Hypothalamus (tissue), 51 donors: ENCODE measurements at places on chromosomes 4 and X.

DNA sequence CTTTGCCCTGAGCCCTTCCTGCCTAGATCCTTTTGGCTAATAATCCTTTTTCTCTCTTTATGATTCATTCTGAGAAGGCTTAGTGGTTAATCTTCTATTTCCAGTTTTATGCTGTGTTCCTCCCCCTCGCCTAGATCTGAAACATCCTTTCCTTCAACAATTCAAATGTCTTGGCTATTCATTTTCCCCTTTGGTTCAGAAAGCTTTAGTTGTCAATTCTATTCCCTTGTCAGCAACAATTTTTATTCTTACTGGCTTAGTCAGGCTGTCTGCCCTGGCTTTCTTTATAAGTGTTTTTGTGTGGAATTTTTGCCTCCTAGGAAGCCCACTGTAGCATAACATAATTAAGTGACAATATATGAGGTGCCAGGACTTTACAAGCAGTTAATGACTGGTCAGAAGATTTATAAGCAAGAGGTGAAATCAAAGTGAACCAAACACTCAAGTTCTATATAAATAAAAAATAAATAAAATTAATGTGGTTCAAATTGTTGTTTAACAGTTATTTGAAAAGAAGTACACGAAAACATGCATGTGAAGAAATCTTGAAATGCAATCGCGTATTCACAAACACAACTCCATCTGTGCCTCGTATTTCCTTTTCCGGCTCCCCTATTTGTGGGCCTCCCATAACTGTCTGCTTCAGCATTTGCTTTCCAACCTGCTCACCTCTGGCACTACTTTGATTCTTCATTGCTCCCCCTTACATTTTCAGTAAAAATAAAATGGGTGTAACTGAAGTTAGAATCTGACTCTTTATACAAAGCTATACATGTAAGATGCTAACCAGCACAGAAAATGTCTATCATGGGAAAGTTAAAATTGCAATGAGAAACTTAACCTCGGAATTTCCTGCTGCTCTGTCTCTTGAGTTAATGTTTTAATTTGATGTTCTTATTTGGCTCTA lies 235.4 kb downstream of the SPRY1 start:
- no peak for DNase-seq

GRCh38 chrX:50579955-50580354 lies 109.3 kb upstream of the DGKK start:
- DNase-seq: no peak

DNA sequence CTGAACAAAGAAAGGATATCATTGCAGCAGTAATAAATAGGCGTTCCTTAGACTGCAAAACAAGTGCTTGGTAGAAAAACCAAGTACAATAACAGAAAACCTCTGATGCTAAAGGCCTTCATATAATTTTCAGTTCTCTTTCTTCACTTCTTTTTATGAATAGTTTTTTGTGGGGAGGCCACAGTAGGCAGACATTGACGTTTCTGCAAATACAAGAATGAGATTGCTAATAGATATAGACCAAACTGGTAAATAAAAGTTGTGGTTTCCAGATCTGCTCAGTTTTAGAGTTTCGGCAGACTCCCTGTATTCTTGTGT lies 57.0 kb upstream of the RAP1GDS1 start:
- no peak for DNase-seq

GRCh38 chr4:154471526-154472331 lies 19.9 kb downstream of the DCHS2 start:
- no peak for DNase-seq

DNA sequence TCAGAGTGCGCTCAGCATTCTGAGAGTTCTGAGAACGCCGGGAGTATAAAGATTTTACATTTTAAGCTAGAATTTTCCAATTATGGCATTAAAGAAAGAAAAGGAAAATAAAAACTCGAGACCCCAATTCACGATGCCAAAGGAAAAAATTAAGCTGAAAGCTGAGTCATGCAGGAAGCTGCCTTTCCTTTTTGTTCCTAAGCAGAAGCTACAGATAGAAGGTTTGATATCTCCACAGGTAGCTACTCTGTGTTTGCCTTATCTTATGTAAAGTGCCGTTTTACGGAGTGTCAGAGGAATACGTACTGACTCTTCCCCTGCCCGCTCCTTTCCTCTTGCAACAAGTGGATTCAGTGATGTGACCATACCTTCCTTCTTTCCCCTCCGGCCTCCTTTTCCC lies 10.8 kb upstream of the SORBS2 start:
- no peak for DNase-seq

DNA sequence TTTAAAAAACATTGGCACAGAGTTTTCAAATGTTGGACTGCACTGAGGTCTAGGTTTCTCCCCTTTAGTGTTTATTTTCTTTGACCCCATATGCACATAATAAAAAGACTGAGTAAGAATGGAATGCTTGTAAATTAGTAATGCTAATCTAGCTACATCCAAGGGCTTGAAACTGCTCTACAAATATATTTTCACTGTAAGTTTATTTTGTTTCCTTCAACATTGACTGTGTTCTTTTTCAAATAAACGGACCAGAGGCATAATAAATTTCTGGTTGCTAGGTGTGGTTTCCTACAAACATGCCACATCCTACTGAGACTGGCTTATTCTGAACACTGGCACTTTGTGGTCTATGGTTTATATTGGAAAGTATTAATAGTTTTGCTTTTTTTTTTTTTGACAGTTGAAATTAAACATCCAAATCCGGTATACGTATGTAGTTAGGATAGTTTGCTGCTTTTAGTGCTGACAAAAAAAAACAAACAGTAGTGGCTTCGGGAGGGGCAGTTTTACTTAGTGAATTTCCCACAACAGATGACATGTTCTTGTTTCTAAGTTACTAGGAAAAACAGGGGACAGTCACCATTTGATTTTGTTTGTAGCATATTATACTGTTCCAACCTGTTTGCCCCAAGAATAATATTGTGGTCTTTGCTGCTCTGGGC lies 13.2 kb downstream of the CA5B start:
- no peak for DNase-seq

- no peak for DNase-seq
Observed at GRCh38 chrX:115939070-115939469, 231.5 kb upstream of the AGTR2 start.

- no peak for DNase-seq
Observed at GRCh38 chrX:3299636-3300035, 46.8 kb downstream of the MXRA5 start.
